ENCODE measurements at places on chromosomes 7 and 10. TPM values are rescaled to one million over a fixed set of nuclear protein-coding genes. Genes with fewer than 3 reads are reported as not detected.

Gene UNC5B
- total RNA-seq, result 5.7 TPM

- DNase-seq, result peak; percentile 46
Observed at GRCh38 chr7:36300696-36301350, 88.8 kb upstream of the ANLN start.

Gene ARMS2
- not detected for total RNA-seq

DNA sequence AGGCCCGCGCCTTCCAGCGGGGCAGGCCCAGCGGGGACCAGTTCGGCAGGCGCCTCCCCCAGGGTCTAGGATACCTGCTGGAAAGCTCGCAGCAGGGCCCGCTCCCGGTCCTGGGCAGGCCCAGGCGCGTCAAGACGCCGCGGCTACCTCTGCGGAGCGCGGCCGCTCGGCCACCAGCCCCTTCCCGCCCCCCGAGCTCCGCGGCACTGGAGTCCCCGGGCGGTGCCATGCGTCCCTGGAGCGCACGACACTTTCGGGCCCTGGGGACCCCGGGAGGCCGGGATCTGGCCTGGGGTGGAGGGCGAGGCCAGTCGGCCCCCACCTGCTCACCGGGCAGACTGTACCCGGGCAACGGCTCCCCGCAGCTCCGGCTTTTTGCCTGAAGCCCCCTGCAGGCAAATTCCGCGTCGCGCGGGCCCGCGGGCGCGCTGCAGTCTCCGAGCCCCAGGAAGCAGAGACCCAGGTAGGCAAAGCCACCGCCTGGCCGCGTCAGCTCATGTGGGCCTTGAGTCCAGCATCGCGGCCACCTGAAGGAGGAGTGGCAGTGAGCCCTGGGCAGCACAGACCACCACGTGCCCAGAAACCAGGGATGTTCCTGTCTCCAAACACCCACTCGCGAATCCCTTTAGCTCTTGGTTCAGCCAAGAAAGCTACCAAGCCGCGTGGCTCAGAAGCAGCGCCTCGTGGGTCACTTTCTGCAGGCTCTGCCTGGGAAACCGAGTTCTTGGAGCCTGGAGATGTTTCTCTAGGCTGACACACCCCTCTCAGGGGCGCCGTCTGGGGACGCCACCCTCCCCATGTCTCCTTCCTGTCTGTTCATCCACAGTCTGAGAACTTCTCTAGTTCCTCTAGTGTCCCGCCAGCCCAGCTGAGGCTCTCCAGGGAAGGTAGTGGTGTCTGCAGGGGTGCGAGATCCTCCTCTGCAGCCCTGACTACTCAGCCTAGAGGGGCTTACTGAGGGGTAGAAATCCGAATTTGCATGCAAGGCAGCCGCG, 46.1 kb upstream of the APBB1IP start:
- DNase-seq, result no peak

Gene NUTM2E
- not detected for total RNA-seq

DNA sequence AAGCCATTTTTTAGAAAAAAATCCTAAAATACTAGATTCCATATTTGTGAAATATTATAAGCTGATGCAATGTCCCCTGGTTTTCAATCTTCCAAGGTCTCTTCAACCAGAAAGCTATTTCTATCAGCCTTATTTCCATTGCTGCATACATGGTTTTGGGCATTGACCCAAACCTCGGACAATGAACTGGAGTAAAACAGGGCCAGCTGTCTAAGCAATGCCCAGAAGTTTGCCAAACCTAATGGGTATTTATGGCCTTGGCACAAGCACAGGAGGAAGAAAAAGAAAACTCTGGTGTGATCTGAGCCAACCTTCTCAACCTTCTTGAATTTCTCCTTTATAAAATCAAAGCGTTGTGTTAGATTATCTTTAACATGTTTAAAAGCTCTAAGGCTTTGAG, 402.3 kb downstream of the DNAJB9 start:
- DNase-seq, result no peak

Gene ADIRF
- total RNA-seq, result 28.4 TPM
